Activated T-helper 1 cell treated with anti-CD3 and anti-CD28 coated beads, Interleukin-12 subunit alpha, Interleukin-12 subunit beta, Interleukin-2, Interleukin-4 antibody, amounts not matched to agents 30 ng/mL and 10 ng/mL and 1 ng/mL, durations not matched to agents 14 hours and 24 hours and 36 hours (primary cell): ENCODE measurements at places on chromosomes 2 and 18. TPM values are rescaled to one million over a fixed set of nuclear protein-coding genes. Genes with fewer than 3 reads are reported as not detected.

SPATA3 gene
- total RNA-seq = not detected in 2 replicates

FABP1 gene
- not detected in 2 replicates for total RNA-seq

SPP2 gene
- total RNA-seq = not detected in 2 replicates

MYO5B gene
- total RNA-seq = 0.12 TPM in 1 of 2 replicates, not detected in the other

ICOS gene
- 143 and 150 TPM in 2 replicates for total RNA-seq

UGT1A1 gene
- not detected in 2 replicates for total RNA-seq

POTEC gene
- total RNA-seq = not detected in 2 replicates

MYO3B gene
- 0.57 and 0.78 TPM in 2 replicates for total RNA-seq

SERPINB3 gene
- not detected in 2 replicates for total RNA-seq

PNO1 gene
- total RNA-seq = 31.3 and 33.4 TPM in 2 replicates

FHOD3 gene
- total RNA-seq = not detected in 2 replicates

CXCR1 gene
- total RNA-seq = not detected in 2 replicates
